ENCODE measurements at places on chromosomes 12 and 14. TPM values are rescaled to one million over a fixed set of nuclear protein-coding genes. Genes with fewer than 3 reads are reported as not detected.
A peak's percentile ranks its signal among the peaks of the same experiment; 100 is the strongest.

DNA sequence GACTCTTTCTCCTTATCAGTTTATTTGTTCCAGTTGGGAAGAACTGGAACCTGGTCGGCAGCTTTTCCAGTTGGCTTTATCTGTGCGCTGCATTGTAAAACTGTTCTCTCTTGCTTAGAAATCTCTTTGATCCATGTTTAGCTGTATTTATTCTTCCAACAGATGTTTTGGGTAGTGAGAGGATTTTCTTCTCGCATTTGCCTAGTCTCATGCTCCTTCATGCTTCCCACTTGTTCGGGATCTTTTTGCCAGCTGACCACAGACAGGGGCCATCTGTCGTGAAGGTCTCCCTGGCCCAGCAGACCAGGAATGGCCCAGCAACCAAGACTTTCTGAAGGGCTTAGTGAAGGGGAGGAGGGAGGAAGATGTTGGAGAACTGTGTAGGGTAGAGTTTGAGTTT, 21.6 kb downstream of the NTF3 start:
- no peak for DNase-seq

GRCh38 chr12:12747278-12747677, 30.1 kb downstream of the CDKN1B start:
- DNase-seq, result no peak

DNA sequence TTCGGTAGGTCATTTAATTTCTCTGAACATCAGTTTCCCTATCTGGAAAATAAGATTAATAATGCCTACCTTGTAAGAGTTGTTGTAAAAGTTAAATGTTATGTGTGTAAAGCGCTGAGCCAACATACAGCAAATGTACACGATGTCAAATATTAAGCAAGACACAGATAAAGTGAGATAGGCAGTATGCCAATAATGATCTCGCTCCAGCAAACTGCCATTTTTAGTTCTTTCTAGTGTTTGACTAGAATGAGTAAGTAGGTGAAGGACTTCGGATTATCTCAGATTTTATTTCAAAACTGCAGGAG, 840 bp downstream of the DHRS7 start:
- DNase-seq, result no peak

GRCh38 chr12:31021809-31022494, 51.7 kb upstream of the DDX11 start:
- no peak for DNase-seq

ITGB7 gene
- 1.0 TPM for total RNA-seq

GPX2 gene
- not detected for total RNA-seq

POLE2 gene
- total RNA-seq, result 3.8 TPM

XPOT gene
- total RNA-seq, result 298 TPM

DNA sequence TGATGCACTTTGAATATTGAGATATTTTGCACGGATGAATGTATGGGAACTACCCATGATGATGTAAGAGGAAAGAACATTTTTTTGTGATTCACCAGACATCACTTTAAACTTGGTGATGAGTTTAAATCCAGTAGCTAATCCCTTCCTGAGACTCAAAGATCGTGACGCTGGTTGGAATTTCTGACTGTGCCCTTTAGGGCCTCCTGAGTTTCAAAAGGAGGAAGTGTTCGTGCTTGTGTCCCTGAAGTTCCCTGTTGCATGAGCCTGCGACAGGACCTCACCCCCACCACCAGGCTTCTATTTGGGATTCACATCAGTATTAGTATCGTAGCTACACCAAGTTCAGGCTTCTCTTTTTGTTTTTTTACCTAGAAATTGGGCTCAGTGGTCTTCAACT, 18.6 kb upstream of the RIN3 start:
- peak; percentile 20 for DNase-seq

- no peak for DNase-seq
Observed at GRCh38 chr14:68416171-68416570, 376.7 kb downstream of the ZFP36L1 start.

MYO1H gene
- not detected for total RNA-seq

DNA sequence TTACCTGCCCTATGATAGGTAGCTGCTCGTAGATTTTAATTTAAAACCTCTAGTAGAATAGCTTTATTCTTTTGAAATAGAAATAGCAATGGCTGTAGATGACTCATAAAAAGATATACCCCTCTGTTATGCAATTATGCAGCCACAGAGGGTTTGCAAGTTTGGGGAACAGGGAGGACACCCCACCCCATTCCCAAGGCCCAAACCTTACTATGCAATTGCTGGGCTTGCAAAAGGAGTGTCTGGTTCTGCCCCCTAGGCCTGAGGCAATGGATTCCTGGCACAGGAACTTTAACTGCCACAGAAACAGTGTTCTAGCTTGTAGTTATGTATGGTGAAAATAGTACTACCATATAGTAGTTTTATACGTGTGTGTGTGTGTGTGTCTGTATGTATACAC, 403.3 kb downstream of the ADAMTS20 start:
- peak; percentile 97 for DNase-seq

DNA sequence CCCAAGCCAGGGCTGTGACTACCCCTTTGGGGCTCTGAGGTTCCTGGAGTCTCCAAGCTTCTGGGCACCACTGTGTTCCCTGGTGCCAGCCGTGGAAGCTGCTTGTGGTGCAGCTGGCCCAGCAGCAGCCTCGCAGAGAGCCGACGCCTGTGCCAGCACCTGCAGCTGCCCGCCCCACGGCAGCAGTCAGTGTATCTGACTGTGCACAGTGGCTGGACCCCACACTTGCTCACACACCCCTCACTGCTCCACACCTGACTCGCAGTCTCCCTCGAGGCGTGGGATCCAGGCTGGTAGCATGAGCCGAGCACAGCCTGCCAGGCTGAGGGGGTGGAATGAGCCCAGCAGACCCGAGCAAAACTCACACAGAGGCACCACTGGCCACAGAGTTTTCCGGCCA, 325.2 kb downstream of the PCNX1 start:
- no peak for DNase-seq

NEUROD4 gene
- not detected for total RNA-seq

DNA sequence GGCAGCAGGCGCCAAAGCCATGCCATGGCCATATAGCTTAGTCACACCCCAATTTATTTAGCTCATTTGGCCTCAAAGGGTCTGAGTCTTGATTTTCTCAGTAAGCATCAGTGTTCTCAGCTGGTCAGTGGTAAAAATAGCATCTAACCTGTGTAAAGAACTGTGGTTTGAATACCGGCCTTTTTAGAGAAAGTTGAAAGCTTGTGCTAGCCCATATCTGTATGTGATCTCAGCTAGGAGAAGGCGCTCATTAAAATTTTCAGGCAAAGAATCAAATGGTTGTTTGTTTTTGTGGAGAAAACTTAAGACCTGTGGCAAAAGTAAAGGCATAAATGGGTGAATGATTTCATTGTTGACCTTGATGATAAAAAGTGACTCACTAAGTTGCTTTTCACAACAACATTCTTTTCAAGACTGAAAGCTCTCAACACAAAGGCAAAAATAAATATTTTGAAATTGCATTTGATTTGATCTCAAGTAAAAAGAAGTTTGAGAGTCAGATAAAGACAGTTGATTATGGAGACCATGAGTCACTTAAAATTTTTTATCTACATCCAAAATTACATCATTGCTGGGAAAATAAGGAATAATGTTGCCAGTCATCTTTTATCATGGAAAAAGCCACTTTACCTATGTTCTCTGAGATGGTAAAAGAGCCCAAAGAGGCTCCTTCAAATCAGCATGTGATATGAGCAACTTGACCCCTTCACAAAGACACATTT, 128.5 kb upstream of the RGS6 start:
- peak; percentile 55 for DNase-seq

GRCh38 chr14:85533023-85533860, 3.3 kb downstream of the FLRT2 start:
- DNase-seq, result peak; percentile 93

GRCh38 chr14:106691601-106692291, 1165.4 kb downstream of the TMEM121 start:
- no peak for DNase-seq

DNA sequence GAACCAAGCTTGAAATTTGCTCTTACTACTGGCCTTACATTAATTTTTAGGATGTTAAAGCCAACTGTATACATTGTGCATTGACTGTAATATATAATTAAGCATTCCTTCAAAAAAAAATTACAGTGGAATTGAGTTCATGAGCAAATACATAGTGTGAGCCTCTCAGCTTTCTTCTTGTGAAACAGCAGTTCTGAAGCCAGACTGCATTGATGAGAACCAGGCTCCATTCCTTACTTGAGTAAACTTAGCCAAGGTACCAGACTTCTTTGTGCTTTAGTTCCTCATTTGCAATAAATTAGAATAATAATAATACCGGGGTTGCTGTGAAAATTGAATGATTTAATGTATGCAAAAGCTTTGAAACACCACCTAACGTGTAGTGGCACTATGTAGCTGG, 169.5 kb downstream of the ANO4 start:
- no peak for DNase-seq

RNU4-1 gene
- total RNA-seq, result 2,069 TPM

- DNase-seq, result peak; percentile 72
Observed at GRCh38 chr12:96401076-96401871, 1.0 kb upstream of the CDK17 start.

DNA sequence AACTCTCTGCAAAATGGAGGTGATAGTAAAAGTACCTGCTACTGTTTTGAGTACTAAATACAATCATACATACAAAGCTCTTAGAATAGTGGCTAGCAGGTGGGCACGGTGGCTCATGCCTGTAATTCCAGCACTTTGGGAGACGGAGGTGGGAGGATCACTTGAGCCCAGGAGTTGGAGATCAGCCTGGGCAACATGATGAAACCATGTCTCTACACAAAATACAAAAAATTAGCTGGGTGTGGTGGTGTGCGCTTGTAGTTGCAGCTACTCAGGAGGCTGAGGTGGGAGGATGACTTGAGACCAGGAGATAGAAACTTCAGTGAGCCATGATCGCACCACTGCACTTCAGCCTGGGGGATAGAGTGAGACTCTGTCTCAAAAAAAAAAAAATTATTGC, 28.8 kb upstream of the APPL2 start:
- no peak for DNase-seq

- no peak for DNase-seq
Observed at GRCh38 chr12:59097876-59098275, 177.6 kb upstream of the LRIG3 start.

DNA sequence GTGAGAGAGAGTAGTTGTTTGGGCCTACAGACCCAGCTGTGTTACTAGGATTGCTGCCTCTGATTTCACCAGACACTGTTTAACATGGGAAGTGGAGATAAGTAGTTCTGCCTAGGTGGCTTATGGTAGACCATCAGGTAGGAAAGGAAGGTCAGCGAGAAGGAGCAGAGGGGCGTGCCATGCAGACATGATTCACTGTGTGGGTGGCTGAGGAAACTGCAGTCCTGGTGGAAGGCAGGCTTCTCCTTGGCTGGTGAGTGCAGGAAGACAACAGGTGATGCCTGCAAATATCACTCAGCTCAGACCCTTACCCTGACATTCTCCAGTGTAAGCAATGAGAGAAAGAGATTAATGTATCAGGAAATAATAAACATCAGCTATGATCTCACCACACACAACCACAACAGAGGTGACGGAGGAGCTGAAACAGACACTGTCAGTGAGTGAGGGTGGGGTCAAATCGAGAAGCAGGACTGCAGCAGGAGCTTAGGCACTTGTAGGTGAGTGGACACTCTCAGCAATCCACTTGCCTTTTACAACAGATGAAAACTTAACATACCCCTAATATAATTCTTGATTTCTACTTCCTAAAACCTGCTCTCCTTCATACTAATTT, 2.1 kb upstream of the PRR4 start:
- DNase-seq, result peak; percentile 11

- no peak for DNase-seq
Observed at GRCh38 chr12:128245121-128245520, 21.8 kb upstream of the TMEM132C start.

DNA sequence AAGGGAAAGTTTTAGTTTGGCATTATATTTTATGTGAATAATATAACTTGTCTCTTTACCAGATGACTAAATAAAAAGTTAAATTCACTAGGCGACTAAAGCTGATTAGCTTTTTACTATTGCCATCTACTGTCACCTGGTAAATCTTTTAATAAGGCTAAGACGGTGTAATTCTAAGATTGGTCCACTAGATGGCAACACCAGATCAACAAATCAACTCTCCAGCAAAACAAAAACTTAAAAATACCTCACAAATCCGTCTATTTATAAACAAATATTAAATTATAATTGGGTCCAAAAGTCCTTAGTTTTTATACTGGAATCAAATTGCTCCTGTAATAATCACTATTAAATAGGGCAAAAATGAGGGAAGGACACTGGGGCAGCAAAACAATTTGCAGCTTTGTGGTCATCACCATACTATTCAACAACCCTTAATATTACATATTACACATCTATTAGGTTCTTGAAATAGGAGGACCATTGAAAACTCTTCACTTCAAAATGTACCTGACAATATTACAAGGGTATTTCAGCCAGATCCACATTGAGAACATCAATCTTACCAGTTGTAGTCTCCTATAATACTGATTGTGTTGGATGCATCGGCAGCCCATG, 47.9 kb downstream of the GALC start:
- peak; percentile 57 for DNase-seq

DNA sequence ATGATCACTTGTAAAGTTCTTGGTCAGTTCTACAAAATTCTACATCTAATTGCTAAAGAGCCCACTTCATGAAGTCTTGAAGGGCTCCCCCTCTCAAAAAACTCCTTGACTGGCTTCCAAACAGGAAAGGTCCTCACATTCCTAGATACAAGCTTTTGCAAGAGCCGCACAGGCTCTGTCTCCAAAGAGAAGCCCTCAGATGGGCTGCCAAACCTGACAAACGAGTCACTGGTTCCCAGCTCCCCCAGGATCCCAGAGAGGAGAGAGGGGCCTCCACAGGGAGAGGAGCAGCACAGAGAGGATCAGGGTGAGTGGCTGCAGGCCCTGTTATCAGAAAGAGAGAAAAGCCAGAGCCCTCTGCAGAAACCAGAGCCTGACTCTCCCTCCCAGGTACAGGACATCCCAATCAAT, 5.8 kb downstream of the NID2 start:
- DNase-seq, result no peak

DNA sequence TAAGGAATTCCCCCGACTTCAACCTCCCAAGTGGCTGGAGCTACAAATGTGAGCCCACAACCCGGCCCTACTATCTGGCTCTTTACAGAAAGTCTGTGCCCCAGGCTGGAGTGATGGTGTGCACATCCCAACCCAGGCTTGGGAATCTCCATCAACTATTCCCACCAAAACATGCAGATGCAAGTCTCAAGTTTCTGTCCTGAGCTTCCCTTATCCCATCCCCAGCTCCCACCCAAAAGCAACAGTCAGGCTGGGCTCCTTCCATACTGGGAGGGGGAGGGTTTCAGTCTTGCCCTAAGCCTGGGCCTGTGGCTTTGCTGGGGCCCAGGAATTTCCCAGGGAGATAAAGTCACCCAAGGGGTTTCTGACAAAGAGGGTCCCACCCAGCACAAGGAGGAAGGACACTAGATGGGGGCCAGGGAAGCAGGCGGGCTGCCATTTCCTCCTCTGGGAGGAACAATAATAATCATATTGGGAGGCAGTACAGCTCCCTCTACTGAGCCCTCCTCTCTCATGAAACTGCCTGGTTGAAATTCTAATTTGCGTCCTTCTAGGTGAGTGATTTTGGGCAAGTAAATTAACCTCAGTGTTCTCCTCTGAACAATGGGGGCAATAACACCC, 8.0 kb downstream of the SLC8B1 start:
- DNase-seq, result no peak

All from MCF 10A (cell line).